ENCODE measurements at places on chromosomes 11 and 22.
A peak's percentile ranks its signal among the peaks of the same experiment; 100 is the strongest.

DNA sequence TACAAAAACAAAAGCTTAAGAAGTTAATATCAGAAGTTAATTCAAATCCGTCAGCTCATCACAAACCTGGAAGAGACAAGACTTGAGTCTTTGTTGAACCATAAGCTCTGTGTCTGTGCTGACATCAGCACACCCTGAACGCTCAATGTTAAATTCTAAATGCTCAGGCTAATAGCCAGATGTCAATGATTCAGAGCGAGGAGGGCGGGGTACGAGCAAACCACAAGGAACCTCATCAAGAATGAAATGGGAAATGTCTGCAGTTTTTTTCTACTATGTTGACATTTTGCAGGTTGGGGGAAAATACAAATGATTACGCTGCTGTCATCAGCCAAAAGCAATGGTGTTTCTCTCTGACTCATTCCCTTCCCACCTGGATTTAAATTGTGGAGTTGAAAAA, 1057.2 kb downstream of the NTM start:
- DNase-seq, result peak; percentile 24

GRCh38 chr22:47040486-47041270, 278.2 kb downstream of the TBC1D22A start:
- DNase-seq, result no peak

GRCh38 chr11:134907636-134908035, 495.6 kb upstream of the B3GAT1 start:
- DNase-seq, result no peak

DNA sequence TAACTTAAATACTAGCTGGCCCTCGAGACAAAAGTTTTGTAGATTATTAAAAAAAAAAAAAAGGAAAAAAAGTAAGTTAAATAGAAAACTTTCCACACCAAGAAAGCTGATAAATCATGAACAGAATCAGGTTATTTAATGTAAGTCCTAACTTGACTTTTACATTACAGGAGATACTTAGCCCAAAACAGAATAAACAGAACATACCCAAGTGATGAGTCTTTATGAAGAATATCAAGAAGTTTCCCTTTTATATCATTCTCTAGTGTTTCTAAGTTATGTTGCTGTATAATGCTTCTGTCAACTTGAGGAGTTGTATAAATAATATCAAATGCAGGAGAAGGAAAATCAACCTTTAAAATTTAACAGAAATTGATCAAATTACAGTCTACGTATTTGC, 44.5 kb upstream of the RPS13 start:
- DNase-seq, result no peak

DNA sequence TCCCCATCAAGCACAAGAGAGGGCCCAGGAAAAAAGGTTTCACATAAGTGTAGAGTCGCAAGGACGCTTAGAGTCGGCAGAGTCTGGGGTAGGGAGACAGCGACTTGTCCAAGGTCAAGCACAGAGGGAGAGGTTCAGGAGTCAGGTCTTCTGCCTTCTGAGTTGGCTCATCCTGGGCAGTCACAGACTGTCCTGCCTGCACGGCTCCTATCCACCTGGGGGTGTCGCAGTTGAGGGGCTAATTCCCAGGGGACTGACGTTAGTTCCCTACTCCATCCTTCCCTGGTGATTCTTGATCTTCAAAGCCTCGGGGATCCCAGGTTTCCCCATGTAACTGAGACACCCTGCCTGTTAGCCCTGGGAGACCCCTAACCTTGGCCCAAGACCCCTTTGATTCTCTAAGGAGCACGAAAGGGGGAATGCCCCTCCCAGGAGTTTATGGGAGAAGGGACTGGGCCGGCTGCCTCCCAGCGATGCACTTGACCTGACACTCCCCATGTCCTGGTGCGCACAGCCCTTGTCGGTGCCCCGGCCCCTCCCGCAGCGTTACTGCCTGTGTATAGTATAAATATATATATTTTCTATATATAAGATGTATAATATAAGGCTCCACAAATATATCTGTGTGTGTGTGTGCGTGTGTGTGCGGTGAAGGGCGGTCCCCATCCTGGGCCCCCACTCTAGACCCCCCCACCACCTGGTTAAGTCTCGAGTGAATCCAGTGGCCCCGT, 14.7 kb upstream of the TAB1 start:
- DNase-seq, result no peak

- no peak for DNase-seq
Observed at GRCh38 chr22:39349967-39350726, at the start of gene SYNGR1. SYNGR1 (plus strand) TSS chr22:39349991; CDS start chr22:39350011, 20 bp downstream.

GRCh38 chr22:44136112-44136511, 44.6 kb upstream of the PARVG start:
- no peak for DNase-seq

GRCh38 chr11:627308-627576, 261 bp upstream of the SCT start:
- no peak for DNase-seq

GRCh38 chr11:128291007-128291406, 296.4 kb downstream of the ETS1 start:
- DNase-seq, result no peak

GRCh38 chr11:72274435-72274834, 30.5 kb upstream of the PHOX2A start:
- no peak for DNase-seq

DNA sequence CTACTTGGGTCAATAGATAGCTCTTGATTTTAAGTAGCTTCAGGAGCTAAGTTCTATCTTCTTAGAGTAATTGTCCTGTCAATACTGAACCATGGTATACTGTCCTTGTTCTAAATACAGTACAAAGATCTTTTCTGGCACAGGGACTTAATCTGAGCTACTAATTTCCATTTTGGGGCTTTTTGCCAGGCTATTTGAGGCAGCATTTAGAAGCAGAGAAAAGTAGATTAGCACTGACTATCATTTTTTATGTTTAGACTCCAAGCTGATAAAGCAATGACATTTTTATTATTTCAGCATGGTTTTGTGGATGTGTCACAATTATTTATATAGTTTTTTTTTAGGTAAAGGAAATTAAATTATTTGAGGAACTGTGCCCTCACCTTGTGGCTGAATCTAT, 163.2 kb downstream of the FAT3 start:
- no peak for DNase-seq

GRCh38 chr11:8690374-8691342, 8.1 kb downstream of the RPL27A start:
- DNase-seq, result no peak

- no peak for DNase-seq
Observed at GRCh38 chr22:49213731-49214352, 613.8 kb downstream of the BRD1 start.

- DNase-seq, result no peak
Observed at GRCh38 chr22:25085156-25085555, 114.5 kb upstream of the CRYBB3 start.

DNA sequence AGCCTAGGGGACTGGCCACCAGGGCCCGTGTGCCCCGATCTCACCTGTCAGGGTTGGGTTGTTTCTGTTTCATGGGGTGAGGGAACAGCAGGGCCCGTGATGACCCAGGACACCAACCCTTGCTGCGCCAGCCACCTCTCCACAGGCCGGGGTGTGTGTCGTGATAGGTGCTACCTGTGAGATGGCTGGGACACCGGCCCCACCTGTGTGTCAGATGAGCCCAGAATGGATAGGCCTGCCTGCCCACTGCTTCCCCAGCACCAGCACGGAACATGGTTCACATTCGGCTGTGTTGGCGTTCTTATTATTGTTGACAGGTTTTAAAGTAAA, 7.1 kb downstream of the CLDN5 start:
- no peak for DNase-seq

DNA sequence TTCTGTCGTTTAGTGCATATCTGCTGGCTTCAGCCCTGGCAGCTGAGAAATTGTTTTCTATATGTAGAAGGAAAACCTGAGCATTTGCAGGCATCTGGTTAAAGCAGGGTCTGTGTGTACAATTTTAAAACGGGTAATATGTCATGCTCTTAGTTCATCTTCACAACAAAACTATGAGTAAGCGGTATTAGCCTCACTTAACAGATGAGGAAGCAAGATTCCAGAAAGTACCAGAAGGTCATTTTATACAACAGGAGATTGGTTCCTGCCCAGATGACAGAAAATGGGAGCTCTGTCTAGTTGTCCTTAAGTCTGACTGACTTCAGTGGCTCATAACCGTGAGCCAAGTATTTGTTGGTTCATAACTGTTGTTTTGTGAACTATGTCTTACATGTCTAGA, 1.1 kb downstream of the TIMM10B start:
- no peak for DNase-seq

DNA sequence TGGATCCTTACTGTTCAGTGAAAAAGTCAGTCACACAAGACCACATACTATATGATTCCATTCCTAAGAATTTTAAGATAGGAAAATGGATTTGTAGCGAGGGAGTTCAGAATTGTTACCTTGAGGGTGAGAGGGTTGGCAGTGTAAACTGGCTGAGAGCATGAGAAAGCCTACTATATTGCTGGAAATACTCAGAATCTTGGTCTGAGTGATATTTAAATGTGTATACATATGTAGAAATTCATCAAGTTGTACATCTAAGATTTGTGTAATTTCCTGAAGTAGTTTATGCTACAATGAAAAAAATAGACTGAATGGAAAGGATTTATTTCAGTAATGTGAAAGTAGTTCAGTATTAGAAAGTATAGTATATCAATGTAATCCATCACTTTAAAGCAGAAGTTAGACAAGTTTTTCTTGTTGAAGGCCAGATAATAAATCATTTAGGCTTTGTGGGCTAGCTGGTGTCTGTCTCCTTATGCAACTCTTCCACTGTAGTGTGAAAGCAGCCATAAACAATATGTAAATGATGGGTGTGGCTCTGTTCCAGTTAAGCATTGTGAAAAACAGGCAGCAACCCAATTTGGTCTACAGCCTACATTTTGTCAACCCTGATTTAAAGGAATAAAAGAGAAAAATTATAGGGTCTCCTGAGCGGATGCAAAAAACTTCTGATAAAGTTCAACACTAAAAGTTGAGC, 127.2 kb upstream of the THY1 start:
- DNase-seq, result no peak

DNA sequence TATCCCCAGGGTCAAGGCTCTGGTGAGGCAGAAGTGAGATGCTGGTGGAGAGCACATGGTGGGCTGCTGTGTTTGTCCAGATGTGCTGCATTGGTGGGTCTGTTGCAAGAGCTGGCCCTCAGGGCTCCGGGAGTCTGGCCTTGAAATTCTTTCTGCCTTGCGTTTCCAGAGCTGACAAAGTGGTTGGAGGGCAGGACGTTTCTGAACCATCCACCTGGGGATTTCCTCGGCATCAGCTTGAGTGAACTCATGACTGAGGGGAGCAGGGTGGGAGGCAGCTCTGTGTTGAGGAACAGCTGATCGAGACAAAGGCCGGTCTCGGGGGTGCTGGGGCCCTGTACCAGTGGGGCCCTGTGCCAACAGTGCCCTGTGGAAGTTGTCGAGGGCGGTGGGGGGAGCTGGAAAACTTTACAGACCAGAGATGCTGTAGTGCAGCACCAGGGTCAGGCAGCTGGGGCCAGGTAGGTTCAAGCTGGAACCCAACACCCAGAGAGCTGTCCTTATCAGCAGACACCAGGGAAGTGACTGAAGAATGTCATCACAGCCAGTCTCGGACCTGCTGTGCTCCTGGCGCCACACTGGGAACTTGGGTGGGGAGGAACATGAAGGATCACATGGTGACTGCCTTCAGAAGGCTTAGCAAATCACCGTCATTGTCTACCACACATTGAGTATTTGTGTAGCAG, 4.9 kb downstream of the TSKU start:
- peak; percentile 83 for DNase-seq

DNA sequence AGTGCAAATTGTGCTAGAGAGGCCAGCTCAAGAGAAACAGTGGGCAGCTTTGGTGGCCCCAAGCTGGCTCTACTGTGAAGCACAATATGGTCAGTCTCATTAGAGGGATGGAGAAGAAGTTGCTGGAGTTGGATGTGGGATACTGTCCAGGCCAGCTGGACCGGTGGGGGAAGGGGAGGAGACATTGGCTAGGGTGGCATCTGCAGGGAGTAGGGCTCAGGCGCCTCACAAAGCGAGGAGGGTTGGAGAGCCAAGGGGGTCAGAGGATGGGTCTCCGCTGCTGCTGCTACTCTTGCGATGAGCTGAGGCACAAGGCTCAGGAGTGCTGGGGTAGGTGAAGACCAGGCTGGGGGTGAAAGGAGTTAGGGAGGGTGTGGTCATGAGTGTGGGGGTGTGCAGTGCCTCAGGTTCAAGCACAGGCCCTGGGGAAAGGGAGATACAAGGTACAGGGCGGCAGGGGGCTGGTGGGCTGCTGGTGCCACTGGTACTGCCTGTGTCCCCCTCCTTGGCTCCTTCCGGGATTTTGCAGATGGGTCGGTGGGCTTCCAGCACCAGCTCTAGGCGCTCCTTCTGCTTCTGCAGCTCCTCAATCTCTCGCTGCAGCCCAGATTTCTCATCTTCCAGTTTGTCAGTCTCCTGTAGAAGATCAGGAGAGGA, 2.3 kb downstream of the CCDC85B start:
- no peak for DNase-seq

- no peak for DNase-seq
Observed at GRCh38 chr11:12963051-12963450, 46.1 kb upstream of the RASSF10 start.

- DNase-seq, result no peak
Observed at GRCh38 chr11:128843198-128843785, 23.8 kb downstream of the KCNJ1 start.

DNA sequence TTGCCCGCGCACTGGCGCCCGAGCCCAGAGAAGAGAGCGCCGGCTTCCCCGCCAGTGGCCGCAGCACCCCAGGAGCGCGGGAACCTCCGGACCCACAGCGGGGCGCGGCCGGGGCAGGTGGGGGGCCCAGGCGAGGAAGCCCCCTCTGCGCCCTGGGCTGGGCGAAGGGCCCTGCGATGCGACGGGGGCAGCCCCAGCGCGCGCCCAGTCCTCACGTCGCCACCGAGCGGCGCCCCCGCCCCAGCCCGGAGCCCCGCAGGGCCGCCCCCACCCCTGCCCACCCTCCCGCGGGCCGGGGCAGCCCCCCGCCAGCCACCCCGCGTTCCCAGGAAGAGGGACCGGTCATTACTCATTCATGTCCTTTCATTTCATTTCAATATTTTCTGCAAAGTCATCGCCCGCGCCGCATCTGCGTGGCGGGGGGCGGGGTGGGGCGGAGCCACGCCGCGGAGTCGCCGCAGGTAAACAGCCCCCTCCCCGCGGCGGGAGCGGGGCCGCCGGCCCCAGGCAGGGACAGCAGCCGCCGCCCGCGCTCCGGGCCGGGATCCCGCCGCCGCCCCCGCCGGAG, 673 bp upstream of the PANX2 start:
- DNase-seq, result no peak

DNA sequence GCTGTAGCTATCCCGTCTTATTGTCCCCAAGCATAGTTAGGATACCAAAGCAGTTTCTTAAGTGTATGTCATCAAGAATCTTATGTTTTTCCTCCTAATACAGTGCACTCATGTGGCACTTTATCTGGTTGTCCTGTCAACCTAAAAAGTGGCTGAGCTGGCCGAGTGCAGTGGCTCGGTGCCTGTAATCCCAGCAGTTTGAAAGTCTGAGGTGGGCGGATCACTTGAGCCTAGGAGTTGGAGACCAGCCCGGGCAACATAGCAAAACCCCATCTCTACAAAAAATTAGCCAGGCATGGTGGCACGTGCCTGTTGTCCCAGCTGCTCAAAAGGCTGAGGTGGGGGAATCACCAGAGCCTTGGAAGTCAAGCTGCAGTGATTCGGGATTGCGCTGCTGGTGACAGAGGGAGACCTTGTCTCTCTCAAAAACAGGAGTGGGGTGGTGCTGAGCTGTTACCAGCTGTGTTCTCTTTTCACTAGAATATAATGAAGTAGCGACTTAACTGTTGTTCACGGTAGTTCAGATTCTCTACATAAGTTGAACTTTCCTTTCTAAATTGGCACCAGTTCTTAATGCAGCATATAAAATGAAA, 48.1 kb downstream of the EP300 start:
- no peak for DNase-seq

Measured in DMS79 (cell line).